ENCODE measurements at places on chromosomes 16 and 17.

- DNase-seq: no peak
Measured at GRCh38 chr17:27430882-27431491, 25.3 kb upstream of the KSR1 start.

DNA sequence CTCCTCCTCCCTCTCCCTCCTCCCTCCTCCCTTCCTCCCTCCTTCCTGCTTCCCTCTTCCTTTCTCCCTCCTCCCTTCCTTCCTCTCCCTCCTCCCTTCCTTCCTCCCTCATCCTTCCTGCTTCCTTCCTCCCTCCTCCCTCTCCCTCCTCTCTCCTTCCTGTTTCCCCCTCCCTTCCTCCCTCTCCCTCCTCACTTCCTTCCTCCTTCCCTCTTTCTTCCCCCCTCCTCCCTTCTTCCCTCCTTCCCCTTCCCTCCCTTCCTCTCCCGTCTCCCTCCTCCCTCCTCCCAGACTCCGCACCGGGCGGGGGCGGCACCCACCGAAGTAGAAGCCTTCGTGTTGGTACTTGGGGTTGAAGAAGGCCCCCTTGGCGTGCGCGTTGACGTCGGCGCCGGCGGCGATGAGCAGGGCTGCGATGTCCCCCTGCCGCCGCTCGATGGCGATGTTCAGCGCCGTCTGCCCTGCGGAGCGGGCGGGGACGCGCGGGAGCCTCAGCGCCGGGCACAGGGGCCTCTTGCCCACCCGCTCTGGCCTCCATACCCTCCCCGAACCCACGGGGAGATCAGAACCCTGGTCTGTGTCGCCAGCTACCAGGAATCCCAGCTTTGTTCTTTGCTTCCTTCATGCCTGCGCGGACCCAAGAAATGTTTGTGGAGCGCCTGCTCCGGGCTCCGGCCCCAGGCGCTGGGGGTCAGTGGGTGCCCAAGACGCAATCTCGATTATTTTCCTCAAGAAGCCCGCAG is 22.2 kb downstream of the TRPV3 start:
- peak; percentile 26 for DNase-seq

DNA sequence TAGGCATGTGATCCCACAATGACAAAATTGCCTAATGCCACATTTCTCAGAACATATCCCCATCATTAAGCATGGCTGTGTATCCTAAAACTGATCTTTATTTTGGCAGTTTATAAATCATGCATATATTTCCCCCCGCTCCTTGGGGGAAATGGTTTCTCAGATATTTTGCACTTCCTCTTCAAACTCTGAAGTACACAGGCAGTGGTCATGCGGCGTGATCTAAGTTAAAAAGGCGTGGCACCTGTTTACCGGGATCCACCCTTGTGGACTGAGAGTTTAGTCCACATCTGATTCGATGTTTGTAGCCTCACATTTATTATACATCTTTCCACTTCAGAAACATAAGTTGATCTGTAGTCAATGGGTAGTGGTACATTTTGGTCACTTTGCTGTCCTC is 51.4 kb downstream of the USP10 start:
- no peak for DNase-seq

- no peak for DNase-seq
Measured at GRCh38 chr17:13337151-13337550, 264.6 kb downstream of the HS3ST3A1 start.

GRCh38 chr16:58824201-58824600 is 90.1 kb upstream of the GOT2 start:
- no peak for DNase-seq

DNA sequence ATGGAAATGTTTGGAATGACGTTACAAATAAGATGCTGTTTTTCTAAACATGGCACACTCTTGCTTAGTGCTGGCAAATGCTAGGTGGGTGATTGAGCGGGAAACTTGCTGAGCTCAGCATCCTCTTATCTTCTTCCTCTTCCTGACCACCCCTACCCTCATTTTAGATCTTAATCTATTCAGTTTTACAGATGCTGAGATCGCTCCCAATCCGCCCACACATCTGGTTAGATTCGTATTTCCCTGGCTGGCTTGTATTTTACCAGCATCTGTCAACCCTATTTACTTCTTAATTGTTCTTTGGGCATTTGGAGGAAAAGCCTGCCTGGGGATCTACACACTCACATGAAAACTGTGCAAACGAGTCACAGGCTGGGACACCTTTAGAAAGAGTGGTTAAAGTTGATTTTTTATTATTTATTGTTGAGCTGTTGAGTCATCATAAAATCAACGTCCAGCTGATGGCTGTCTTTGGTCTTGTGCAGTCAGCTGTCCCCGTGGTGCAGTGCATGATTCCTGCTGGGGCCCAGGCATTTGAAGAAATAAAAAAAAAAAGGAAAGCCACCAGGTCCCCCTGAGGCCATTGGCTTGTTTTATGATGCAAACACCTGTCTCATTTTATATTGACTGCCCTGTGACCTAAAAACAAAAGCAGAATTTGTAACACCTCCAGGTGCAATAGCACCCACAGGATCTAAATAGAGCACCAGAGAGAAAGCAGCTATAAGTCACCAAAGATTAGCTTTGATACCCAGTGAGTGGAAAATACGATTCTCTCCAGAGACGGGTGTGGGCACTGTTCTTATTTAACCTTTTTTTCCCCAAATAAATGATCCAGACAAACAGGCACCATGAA is 258.6 kb downstream of the HS3ST3B1 start:
- no peak for DNase-seq

DNA sequence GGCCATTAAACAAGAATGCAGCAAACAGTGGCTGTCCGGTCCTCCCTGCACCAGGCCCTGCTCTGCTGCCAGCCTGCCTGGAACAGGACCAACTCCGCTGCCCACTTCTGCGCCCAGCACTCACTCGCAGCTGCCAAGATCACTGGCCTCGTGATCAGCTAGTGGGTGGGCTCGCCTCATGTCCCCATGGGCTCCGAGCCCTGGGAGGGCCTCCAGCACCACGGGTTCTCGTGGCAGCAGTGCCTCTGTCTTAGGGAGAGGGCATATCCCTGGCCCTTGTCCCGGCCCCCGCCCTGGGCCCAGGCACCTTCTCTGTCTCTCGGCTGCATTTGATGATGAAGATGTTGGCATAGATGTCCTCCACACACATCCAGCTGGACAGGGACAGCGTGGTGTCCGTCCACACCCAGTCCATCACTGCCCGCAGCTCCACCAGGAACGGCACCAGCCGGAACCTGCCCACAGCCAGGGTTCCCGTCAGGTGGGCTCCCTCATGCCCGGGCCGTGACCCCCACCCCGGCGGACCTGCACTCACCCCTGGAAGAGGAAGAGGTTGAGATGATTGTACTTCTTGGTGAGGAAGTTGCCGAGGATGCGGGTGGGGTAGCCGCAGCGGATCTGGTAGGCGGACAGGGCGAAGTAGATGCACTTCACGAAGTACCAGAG is 13.1 kb downstream of the CTU2 start:
- no peak for DNase-seq

- DNase-seq: no peak
Measured at GRCh38 chr17:21387616-21388015, 11.5 kb downstream of the KCNJ12 start.
